ENCODE measurements at places on chromosomes 12 and 14.

GRCh38 chr12:26867080-26867479 is 34.1 kb upstream of the ITPR2 start:
- no peak for DNase-seq

GRCh38 chr12:30959110-30959710 is 32.7 kb downstream of the TSPAN11 start:
- DNase-seq, result no peak

DNA sequence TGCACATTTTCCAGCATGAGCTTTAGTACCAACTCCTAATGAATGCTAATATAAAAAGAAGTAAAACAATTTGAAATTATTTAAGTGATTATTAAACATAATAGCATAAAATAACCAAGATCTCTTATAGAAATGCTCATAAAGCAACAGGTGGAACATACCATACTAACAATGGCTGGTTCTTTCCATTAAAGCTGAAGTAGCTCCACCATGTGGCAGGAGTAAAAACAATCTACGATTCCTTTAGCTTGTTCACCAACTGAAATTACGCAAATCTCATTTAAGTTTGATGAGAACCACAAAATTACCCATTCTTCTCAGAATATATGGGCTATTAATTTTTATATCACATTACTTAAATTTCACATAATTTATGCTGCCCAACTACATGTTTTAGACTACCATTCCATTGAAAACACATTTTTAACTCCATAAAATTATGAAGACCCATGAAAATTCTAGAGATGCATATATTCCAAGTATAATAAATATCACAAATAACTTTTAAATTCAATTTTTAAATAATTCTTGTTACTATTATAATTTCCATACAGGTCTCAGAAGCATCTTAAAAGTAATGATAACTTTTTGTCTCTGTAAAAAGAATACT is 213.6 kb downstream of the DAD1 start:
- no peak for DNase-seq

GRCh38 chr12:52356031-52356761 is 11.1 kb downstream of the KRT85 start:
- DNase-seq, result no peak

- DNase-seq, result no peak
These were observed 403.7 kb downstream of the SLC6A15 start for GRCh38 chr12:84508851-84509260.

- no peak for DNase-seq
These were observed 88.1 kb downstream of the PPP2R5E start for GRCh38 chr14:63454863-63455622.

DNA sequence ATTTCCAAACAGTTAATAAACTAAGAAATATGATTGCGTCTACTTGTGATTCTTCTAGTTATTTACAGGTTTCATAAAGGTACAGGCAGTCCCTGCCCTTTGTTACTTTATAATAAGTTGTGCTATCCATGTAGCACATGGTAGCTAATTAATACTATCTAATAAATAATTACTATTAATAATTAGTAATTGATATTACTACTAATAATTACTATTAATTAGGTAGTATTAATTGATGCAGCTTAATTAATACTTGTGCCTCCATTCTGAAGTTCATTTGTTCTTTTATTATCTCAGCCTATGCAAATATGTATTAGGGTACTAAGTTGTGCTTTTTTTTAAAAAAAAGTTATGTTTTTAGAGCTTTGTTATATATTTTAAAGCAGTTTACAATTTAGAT is 92.3 kb upstream of the TRHDE start:
- no peak for DNase-seq

- no peak for DNase-seq
These were observed 9.7 kb upstream of the BHLHE41 start for GRCh38 chr12:26134540-26134939.

DNA sequence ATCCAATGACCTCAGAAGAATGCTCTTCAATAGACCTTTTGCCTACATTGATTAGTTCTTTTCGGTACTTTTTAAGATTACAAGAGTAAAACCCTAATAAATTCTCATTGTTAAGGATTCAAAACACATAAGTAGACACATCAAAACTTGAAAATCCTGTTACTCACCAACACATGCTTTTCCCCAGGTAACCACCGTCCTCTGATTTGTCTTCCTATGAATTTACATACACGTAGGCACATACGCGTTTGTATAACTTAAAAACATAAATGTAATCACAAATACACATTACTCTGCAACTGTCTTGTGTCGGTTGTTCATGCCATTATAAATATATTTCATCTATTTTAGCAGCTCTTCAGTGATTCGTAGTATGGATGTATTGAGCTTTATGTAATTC is 910 bp upstream of the WASHC4 start:
- no peak for DNase-seq

DNA sequence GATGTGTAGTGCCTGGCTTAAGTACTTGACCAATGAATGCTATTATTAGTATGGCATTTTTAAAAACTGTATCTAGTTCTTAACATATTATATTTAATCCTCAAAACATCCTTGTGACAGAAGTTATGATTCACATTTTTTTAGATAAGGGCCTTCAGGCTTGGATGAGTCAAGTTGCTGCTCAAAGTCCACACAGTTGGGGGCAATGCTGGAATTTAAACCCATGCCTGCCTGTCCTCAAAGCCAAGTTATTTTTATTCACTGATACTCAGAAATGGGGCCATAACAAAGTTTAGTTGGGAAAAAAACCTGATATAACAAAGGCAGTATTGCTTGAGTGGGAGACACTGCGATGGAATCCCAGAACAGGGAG is 50.6 kb downstream of the RFX4 start:
- DNase-seq, result no peak

DNA sequence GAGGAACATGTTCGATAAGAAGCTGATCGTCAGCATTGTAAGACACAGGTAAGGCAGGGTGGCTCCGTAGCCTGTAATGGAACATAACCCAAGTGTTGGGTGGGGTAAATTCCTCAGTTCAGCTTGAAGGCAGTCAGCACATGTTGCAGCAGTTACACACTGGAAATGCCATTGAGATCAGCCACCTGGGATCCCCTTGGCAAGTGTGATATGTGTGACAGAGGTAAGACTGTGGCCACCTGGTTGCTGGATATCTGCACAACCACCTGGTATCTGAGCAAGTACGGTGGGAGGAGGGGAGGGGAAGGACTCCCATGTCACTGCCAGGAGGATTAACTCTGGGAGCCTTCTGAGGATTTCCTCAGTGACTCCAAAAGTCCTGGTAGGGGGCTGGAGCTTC is 158.0 kb upstream of the CAND1 start:
- no peak for DNase-seq

GRCh38 chr12:125120566-125120965 is 55.3 kb downstream of the AACS start:
- no peak for DNase-seq

DNA sequence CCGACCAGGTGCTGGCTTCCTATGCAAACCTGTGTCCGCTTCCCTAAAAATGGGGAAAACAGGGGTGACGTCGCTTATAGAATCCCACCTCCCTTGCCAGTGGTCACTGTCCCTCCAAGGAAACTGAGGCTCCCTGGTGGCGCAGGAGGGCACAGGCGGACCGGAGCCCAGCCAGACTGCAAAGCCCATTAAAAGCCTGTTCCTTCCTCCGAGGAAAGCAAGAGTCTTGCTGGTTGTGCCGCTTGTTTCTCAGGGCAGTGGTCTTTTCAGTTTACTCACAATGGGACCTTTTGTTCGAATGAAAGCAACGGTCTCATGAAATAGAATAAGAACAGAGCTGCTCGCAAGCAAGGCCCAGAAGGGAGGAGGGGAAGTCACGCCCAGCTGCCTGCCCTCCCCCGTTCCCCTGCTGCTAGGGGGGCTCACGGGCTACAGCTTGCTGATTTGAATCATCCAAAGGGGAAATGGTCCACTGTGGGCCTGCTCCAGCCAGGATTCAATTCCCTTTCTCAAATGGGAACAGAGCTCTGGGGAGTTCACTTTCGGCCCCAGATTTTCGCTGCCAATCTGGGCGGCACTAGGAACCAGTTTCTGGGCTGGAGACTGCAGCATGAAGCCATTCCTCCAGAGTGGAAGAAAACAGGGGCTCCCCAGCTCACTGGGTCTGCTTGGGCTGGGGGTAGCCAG is 4.6 kb upstream of the SELPLG start:
- no peak for DNase-seq

DNA sequence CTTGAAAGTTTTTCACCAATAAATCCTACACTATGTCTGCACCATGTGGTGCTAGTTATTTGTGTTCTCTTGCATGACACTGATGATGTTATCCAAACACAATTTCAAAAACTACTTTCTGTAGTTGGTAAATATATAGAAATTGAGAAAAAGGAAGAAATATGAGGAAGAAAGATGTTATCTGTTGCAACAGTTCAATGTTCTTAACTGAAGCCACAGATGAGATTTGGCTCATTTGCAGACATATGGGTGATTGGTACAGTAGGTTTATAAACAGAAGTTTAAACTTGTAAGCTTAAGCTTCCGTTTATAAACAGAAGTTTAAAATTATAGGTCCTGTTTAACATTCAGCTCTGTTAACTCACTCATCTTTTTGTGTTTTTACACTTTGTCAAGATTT is at the start of gene CLEC12A:
Gene CLEC12A (plus strand): TSS at position 229 of the 400 bp plus-strand sequence. CDS start 188 bp downstream, outside the sequence.
- DNase-seq, result no peak

DNA sequence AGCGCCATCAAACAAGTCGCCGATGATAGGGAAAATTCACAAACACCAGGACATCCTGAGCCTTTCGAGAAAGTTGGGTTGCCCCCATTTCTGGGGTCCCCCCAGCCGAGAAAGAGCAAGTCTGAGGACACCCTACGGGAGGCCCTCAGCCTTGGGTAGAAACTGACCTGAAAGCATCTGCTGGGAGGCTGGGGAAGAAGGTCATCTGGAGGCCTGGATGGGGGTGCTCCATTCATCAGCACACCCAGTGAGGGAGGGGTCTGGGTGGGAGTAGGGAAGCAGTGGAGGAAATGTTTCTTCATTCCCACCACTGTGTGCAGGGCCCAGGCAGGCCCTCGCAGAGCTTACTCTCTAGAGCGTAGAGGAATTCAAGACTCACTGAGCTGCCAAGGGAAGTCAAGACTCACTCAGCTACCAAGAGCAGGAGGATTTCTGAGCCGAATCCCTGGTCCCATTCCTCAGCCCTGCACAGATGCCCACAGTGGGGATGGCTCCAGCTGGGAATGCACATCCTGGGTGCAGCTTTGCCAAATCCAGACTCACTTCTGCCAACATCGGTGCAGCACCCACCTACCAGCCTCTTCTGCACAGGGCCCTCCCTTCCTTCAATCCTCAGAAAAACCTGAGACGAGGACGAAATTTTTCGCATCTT is 38.1 kb downstream of the DIO3 start:
- no peak for DNase-seq

DNA sequence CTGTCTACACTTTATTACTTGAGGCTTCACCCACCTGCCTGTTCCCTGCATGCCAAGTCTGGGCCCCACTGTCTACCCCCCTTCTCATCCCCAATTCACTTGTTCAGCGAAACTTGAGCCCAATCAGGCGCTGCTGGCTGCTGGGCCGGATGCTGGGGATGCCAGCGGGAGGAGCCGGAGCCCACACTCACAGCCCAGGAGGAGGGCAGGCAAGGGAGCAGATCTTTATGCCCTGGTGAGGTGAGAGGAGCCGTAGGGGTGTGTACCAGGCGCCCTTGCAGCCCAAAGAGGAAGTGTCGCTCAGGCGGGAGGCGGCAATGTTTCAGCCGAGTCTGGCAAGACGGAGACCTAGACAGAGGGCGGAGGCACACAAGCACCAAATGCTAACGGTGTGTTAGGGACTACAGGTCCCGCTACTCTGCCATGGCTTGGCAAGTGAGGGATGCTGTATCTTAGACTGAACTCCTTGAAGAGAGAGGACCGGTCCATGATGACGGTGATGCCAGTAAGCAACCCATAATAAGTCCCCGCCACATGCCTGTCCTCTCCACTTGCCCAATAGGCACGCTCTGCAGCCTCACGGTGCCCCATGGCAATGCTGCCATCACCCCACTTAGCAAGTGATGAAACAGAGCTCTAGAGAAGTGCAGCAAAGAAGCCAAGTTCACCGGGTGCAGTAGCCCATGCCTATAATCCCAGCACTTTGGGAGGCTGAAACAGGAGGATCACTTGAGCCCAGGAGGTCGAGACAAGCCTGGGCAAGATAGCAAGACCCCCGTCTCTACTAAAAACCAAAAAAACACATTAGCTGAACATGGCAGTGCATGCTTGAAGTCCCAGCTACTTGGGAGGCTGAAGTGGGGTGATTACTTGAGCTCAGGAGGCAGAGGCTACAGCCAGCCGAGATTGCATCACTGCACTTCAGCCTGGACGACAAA is 41.6 kb downstream of the LRRC74A start:
- DNase-seq, result peak; percentile 38

- DNase-seq, result no peak
These were observed 308.1 kb upstream of the FLRT2 start for GRCh38 chr14:85221832-85222231.

DNA sequence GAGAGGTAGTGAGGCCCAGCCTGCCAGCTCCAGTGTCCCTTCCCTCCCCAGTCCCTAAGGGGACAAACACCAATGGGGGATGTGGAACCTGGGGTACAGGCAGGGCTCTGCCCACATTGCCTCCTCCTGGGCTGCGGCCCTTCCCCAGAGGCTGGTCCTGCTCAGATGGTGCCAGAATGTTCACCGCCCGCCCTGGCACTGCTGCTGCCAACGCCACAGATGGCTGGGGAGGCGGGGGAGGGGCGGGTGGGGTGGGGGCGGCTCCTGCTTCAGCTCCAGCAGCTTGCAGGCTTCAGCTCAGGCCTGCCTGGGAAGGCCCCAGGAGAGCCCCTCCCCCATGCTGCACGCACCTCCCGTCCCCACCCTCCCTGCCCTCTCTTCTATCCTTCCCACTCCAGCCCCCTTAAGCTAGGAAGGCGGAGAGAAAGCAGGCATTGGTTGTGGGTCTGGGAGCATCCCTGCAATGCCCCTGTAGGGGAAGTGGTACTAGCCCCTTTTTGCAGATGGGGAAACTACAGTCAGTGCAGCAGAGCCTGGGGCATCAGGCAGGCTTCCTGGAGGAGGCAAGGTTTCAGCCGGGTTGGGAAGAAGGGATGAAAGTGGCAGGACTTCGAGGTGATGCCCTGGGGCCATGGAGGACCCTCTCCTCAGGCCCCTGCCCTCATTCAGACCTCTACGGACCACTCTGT is 2.0 kb upstream of the BEGAIN start:
- no peak for DNase-seq

GRCh38 chr14:64688811-64689281 is 15.4 kb upstream of the PLEKHG3 start:
- DNase-seq, result no peak

GRCh38 chr14:101797856-101798255 is 36.3 kb downstream of the PPP2R5C start:
- DNase-seq, result no peak

DNA sequence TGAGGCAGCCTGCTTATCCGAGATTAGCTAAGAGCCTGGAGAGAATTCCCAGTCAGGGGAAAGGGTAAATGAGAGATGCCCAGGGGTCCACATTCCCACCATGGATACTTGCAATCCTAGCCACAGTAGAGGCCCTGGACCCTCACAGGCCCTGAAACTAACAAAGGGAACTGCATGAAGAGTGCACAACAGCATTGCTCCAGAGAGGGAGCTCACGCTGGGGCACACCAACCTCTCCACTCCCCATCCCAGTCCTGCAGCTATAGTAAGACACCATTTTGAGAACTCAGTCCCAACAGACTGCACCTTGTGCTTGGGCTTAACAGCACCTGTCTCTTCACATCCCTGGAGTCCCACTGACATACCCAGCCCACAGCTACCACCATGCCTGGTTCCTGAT is 30.5 kb downstream of the CEP83 start:
- no peak for DNase-seq

Data from activated CD4-positive, alpha-beta T cell treated with anti-CD3 and anti-CD28 coated beads, Interleukin-2, amount 50 U/mL, for 1 hour (primary cell).